H54 (cell line): ENCODE measurements at places on chromosomes 1 and 21.
A peak's percentile ranks its signal among the peaks of the same experiment; 100 is the strongest.

- no peak for DNase-seq
Measured at GRCh38 chr1:222557148-222557547, 9.2 kb upstream of the HHIPL2 start.

- no peak for DNase-seq
Measured at GRCh38 chr1:47875036-47875435, 122.1 kb downstream of the TRABD2B start.

- no peak for DNase-seq
Measured at GRCh38 chr1:6103854-6104530, 58.3 kb downstream of the KCNAB2 start.

GRCh38 chr21:40146216-40146837 is 279.1 kb downstream of the PCP4 start:
- DNase-seq: no peak

DNA sequence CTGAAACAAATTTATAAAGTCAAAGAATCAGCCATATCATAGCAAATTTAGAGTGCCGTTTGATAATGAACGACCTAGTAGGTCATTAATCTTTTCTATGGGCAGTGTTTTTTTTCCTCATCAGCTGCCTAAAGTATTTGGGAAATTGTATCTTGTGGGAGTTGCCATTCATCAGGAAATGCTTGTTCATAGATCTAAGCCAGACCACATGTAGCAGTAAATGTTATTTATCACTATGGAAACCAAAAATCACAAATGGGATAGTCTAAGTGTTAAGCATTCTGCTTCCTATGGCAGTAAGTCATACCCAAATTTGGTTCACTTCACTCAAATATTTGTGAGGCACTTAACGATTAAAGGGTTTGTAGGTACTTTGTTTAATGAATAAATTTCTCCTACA is 52.9 kb downstream of the LRRC8D start:
- DNase-seq: no peak

DNA sequence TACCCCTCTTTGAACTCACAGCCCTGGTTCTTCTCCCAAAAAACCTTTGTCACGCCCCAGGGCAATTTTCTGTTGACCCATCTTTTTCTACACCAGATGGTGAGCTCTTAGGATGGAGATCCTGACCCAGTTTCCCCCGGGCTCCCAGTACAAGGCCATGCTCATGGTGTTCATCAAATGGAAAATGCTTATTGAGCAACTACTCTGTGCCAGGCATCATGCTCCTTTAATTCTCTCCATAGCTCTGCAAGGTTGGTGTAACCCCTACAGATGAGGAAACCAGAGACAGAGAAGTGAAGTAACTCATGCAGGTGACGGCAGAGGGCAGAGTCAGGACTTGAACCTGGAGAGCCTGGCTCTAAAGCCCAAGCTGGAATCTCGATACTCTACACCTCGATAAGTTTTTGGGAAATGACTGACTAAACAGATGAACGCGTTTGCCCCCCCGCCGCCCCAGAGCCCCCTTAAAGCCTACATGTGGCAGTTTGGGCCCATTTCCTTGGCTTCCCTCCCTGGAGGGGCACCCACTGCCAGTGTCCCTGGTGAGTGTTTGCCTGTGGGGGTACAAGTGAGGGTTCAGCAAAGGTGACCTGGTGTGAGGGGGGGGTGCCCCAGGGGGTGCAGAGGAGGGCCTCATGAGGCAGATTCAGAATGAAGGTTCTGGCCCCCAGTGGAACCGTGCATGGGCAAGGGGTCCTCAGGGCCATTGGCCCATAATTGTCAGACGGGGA is 30.2 kb upstream of the RUNX3 start:
- no peak for DNase-seq

- no peak for DNase-seq
Measured at GRCh38 chr1:225608014-225608796, 44.7 kb downstream of the ENAH start.

DNA sequence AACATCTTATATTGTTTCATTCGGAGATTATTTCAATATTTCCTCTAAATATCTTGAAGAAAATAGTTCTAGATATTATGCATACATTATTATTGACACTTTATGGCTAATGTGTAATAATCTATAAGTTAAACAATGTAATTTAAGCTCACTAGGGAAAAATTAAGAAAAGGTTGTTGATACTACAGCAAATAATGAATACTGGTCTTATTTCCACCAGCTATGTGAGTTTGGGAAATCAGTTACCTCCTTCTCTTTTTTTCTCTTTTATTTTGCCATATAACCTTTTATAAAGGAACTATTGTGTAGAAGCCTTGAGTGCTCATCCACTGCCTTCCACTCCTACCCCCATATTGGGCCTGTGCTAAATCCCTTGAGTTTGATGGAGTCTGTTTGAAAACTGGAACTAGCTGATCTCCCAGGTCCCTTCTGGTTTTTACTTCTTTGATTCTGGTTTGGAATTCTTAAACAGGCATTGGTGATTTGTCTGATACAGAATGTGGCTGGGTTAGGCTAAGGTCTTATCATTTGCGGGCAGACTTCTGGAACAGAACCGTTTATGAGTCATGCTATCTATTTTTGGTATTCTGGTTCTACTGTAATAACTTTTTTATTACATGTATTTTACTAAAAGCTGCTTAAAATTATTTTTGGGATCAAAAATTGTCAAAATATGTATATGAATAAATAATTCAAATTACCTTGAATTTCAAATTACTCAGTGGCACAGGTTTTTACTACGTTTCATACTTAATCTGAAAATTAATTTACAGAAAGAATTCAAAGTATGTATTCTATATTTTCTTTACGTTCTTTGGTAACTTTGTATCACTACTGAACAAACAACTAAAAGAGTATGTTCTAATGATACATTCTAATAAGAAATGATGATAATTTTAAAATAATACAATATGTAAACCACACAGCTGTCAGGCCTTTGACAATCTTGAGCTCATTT is 5.0 kb upstream of the CDC14A start:
- DNase-seq: peak; percentile 7

DNA sequence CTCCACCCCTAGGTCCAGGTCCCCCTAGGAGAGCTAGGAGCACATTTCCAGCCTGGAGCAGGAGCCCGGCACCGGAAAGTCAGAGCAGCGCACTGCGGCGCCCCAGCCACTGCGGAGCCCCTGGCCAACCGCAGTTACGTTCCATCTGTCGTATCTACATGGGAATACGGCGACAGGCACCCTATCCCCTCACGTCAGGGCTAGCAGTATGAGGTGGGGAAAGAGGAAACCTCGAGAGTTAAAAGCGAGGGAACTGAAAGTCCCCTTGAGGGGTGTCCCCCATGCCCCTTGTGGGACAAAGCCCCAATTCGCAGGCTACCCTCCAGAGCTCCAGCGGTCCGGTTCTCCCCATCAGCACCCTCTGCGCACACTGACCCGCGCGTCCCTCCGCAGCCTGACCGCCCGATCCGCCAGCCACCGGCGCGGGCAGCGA is 995 bp downstream of the COLGALT2 start:
- no peak for DNase-seq

DNA sequence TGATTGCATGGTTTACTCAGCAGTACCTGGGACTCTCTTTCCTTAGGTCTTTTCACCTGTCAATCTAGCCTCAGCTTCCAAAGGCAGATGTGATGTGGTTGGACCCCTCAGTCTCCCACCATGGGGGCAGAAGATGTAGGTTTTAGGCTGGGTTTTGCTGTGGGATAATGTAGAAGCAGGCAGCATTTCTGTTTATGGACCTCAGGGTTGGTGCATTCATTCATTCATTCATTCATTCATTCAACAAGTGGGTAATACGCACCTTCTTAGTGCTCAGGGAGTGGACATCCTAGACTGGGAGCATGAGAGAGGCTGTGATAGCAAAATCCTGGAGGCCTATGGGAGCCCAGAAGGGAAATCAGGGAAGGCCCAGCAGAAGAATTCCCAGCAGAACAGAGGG is 209.6 kb downstream of the TRABD2B start:
- no peak for DNase-seq

- no peak for DNase-seq
Measured at GRCh38 chr1:30130099-30130498, 593.3 kb downstream of the MATN1 start.

DNA sequence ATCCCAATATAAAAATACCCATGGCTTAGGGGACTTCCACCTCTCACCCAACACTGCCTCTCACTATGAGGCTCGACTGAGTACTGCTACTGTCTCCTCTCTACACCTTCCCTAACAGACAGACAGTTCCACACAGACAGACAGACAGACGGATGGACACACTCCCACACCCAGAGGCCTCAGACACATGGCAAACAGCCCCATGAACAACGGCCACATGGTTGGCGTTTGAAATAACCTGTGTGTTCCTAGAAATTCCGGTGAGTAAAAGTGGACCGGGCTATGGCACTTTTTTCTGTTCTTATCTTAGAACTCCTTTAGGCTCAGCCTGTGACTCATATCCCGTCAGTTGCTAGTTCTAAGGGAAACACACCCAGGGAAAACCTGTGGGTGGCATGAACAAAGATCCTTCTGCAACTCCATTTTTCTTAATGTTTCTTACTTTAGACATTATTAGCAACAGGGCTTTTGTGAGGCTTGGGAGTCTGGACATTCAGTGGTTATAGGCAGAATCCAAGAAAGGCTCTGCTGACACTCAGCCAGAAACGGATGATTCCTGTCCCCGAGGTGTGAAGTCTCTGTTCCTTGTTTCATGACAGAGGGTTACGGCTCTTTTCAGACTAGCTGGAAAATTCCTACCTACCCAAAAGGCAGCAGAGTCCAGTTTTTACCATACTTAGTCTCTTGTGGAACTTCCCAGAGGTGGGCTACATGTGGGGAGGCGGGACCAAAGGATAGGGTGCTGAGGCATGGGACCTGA is 90.5 kb upstream of the TLR5 start:
- peak; percentile 79 for DNase-seq

DNA sequence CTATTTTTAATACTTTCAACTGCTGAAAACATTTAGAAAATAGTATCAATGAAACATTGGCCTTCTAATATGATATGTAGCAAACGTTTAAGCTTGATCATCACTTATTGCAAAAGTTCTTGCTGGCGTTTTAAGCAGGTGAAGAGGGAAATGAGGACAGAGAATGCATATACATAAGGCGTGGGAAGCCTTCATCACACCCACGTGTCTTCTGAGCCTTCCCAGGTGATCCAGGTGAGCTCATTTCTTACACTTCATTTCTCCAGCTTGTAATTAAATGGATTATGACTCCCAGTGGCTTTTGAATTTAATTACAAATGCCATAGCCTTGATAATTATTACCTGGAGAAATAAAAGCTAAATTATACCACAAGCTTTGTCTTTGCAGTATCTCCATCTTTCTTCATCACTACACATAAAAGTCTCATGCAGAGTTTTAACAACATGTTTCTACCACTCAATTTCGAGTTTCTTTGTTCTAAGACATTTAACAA is 1973.8 kb downstream of the MRPL39 start:
- no peak for DNase-seq

DNA sequence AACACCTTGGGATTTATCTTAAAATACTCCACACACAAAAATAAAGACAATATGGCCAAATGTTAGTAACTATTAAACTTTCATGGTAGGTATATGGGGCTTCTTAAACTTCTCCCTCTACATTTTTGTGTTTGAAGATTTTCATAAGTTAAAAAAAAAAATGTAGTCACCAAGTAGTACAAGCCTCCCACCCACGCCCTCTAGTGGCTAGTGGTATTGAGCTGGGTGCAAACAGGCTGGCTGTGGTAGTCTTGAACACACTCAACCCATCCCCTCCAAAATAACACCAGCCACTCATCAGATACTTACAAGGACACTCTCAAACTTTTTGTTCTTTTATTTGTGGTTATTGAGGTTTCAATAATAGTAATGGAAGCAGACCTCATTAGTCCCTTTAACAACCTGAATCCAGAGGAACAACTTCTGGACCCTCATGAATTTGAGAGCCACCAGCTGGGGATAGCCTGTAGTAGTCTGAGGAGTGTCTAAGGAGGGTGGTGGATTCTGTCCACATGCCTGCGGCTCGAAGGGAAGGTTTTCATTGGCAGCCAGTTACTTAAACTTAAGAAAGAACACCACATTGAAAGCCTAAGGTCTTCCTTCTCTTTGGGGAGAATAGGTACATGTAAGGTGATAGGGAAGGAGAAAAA is 15.6 kb downstream of the RD3 start:
- peak; percentile 61 for DNase-seq
